Dorsolateral prefrontal cortex (tissue), 122 donors: ENCODE measurements at places on chromosomes 6 and 20. TPM values are rescaled to one million over a fixed set of nuclear protein-coding genes. Genes with fewer than 3 reads are reported as not detected.

IP6K3 gene
- total RNA-seq = 5.9 TPM

MOG gene
- total RNA-seq = 194 TPM

MARCKS gene
- total RNA-seq = 91.9 TPM

COL21A1 gene
- total RNA-seq = 12.7 TPM

PROKR2 gene
- total RNA-seq = 5.2 TPM

HNF4A gene
- 0.69 TPM for total RNA-seq

BANF2 gene
- not detected for total RNA-seq

DNA sequence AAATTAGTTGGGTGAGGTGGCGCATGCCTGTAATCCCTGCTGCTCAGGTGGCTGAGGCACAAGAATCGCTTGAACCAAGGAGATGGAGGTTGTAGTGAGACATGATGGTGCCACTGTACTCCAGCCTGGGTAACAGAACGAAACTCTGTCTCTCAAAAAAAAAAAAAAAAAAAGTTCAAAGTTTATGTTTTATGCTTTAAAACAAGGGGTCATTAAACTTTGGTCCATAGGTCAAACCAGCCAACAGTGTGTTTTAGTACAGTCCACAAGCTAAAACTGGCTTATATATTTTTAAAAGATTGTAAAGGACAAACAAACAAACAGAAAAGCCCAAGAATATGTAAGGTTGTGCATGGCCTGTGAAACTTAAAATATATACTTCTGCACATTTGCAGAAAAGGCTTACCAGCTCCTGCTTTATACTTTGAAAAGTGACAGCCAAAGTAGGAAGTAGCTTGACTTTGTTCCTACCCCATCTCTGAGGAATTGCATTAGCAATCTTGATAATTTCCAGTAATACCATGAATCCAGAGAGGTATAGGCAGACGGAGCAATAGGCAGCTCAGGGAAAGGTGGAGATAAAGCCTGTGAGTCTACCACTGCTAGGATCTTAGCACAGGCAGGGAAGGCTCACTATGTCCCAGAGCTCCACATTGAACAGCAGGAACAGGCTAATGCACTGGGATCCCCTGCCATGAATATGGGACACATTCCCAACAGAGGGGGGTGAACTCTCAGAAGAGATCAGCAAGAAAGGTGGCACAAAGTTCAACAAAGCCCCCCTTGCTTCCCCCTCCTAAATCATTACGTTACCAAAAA lies 30.5 kb downstream of the MCM8 start:
- DNase-seq = no peak

DNA sequence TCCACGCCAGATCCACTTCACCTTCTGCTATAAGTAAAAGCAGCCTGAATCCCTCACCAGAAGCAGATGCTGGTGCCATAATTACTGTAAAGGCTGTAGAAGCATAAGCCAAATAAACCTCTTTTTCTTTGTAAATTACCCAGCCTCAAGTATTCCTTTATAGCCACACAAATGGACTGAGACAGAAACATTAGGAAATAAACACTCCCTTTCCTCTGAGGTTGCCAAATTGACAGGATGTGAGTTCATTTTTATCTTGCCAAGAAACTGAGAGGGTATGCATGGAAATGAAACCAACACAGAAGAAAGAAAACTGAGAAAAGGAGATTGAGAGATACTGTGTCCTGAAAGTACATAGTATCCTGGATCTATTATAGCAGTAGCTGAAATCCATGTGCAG lies 481.2 kb downstream of the HAO1 start:
- DNase-seq = no peak

GRCh38 chr6:57134954-57135353 lies 37.2 kb upstream of the BAG2 start:
- DNase-seq = no peak

DNA sequence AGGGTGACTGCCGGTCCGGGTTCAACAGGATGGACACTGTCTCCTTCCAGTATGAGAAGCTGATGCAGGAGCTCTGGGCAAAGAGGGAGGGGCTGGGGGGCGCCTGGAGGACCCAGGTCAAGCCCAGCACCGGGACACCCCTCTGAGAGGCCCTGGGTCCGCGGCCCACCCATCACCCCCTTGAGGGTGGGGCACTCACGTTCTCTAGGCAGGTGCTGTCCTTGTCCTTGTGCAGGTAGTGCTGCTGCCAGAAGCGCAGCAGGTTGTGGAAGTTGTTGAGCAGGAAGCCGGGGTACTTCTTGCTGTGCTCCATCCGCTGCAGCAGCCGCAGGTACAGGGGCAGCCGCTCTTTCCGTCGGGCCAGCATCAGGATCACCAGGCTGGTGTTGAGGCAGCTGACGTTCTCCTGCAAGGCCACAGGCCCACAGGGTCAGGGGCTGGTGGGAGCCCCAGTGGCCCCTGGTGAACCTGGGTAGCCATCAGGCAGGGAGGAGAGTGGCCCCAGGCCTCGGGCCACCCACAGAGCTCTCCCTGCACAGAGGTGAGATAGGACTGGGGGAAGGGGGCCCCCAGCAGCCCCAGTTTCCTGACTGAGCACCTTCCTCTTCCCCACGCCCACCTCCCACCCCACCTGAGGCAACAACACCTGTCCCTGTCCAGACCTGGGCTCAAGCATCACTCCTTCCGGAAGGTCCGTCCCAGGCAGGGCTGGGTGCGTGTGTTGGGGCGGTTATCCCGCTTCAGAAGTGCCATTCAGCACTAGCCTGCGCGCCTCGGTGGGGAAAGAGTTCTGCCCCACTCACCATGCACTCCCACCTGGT lies 47.8 kb downstream of the MYH7B start:
- DNase-seq = no peak

- no peak for DNase-seq
Observed at GRCh38 chr6:106415921-106416320, 55.4 kb downstream of the CRYBG1 start.

DNA sequence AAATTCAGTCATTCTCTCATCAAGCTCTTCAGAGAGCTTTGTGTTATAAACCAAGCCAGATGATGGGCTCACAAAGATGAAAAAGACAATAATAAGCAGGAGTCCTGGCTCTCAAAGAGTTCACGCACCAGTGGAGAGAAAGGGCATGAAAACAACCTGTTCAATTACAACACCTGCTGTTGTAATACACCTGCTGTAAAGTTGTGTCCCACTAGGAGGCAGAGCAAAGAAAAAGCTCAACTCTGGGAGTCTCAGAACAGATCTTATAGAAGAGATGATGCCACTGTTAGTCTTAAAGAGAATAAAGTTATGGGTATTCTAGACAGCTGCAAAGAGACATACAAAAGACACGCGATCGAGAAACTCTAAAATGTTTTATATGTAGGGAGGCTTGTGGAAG lies 100.6 kb downstream of the DCDC2 start:
- no peak for DNase-seq

GRCh38 chr20:59772373-59772705 lies 161.1 kb downstream of the SYCP2 start:
- DNase-seq = no peak

GRCh38 chr6:129491436-129491835 lies 218.5 kb downstream of the ARHGAP18 start:
- DNase-seq = no peak

DNA sequence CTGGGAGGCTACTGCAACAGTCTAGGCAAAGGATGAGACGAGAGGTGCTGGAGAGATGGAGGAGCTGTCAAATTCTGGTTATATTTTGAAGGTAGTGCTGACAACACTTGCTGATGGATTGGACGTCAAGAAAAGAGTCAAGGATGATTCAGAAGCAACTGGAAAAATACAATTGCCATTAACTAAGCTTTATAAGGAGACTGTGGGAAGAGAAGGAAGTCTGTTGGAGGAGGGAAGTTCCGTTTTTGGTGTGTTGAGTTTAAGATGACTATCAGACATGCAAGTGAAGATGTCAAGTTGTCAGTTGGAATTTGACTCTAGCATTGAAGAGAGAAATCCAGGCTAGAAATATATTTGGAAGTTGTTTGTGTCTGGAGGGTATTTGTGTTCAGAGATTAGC lies 358.1 kb downstream of the RNGTT start:
- no peak for DNase-seq

DNA sequence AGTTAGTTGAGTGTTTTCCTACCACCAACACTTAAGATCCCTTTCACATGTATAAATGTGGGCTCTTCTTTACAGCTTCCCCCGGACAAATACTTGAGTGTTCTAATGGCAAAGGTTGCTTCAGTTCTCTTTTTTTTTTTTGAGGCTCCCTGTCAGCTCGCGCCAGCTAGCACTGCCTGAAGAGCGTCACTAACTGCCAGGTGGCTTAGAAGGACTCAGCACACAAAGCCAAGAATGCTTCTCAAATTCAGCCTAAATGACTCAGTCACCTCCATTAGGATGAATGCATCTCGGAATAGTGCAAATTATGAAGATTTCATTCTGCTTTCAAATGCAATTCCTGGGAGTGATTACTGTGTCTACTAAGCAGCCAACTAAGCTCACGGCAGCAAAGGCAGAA lies 150.7 kb upstream of the BTBD3 start:
- DNase-seq = no peak

GRCh38 chr6:68633972-68634725 lies 933 bp upstream of the ADGRB3 start:
- DNase-seq = no peak

- no peak for DNase-seq
Observed at GRCh38 chr6:158938811-158939254, 61.2 kb downstream of the RSPH3 start.

- DNase-seq = no peak
Observed at GRCh38 chr6:43181621-43181941, 415 bp upstream of the CUL9 start.
